ENCODE measurements at places on chromosomes 13 and 19.
A peak's percentile ranks its signal among the peaks of the same experiment; 100 is the strongest.

DNA sequence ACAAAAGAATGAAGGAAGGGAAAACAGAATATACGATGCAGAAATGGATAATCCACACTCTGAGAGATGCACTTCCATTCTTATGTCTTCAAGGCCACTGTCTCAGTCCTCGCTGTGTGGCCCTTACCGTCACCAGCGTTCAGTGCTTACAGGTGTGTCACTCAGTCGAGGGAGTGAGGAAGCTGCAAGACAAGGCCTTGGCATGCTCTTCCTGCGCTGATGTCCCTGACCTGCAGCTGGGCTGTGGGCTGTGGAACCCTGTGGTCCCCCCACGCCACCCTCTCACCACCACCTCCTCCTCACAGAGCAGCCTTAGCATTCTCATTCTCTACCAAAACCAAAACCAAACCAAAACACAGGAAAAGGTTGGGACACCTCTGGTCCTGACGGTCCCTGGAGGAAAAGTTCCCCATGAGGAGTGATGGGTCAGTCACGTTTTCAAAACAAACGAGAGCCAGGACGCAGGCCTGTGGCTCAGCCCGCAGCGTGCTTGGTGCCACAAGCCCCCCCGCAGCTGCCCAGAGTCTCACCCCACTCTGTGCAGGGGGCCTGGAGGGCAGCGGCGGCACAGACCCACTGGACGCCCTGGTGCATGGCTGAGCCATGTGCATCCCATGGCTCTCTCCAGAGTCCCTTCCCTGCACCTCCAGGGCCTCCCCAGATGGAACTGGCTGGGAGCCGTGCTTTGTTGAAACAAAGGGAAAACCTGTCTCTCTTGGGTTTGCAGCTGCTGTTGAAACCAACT, 48.2 kb upstream of the GPR183 start:
- DNase-seq: no peak

DNA sequence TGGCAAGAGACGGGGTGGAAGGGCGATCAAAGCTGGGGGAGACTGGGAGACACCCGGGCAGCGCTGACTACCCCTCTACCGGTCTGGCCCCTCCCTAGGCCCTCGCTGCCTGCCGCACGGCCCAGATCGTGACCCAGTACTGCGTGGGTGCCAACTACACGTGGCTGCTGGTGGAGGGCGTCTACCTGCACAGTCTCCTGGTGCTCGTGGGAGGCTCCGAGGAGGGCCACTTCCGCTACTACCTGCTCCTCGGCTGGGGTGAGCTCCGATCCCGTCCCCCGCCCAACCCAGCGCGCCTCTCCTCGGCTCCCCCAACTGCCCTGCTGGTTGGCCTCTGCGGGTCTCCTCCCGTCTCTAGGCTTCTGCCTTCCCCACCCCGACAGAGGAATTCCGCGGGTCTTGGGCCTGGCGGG, 8.8 kb downstream of the GIPR start:
- DNase-seq: no peak

- peak; percentile 96 for DNase-seq
Measured at GRCh38 chr19:23273590-23274412, 23.6 kb upstream of the ZNF724 start.

- no peak for DNase-seq
Measured at GRCh38 chr13:46799139-46799538, 2.2 kb upstream of the ESD start.

- no peak for DNase-seq
Measured at GRCh38 chr13:41622432-41623429, 165.4 kb downstream of the RGCC start.

GRCh38 chr13:106373989-106374572, 161.4 kb downstream of the EFNB2 start:
- no peak for DNase-seq

Measured in brain (organoid and tissue), 16 donors.